ENCODE measurements at places on chromosomes 7 and 10. TPM values are rescaled to one million over a fixed set of nuclear protein-coding genes. Genes with fewer than 3 reads are reported as not detected.

The OPN4 gene
- total RNA-seq: not detected

The BET1 gene
- 20.8 TPM for total RNA-seq

The GPER1 gene
- total RNA-seq: 0.18 TPM

The AGR2 gene
- not detected for total RNA-seq

The OR6B1 gene
- total RNA-seq: not detected

The ZNF282 gene
- 29.7 TPM for total RNA-seq

The ABCA13 gene
- not detected for total RNA-seq

The TMEM270 gene
- not detected for total RNA-seq

The PIP gene
- not detected for total RNA-seq

The CYP2C8 gene
- total RNA-seq: 0.38 TPM

The HOXA7 gene
- total RNA-seq: not detected

The CALHM1 gene
- not detected for total RNA-seq

The MRC1 gene
- not detected for total RNA-seq

The GBF1 gene
- total RNA-seq: 28.2 TPM
